ENCODE measurements at places on chromosomes 7 and 10.
A peak's percentile ranks its signal among the peaks of the same experiment; 100 is the strongest.

- no peak for DNase-seq
Observed at GRCh38 chr7:139439375-139439774, 44.1 kb downstream of the KLRG2 start.

GRCh38 chr7:43764807-43765491 is 6.5 kb downstream of the BLVRA start:
- DNase-seq, result no peak

DNA sequence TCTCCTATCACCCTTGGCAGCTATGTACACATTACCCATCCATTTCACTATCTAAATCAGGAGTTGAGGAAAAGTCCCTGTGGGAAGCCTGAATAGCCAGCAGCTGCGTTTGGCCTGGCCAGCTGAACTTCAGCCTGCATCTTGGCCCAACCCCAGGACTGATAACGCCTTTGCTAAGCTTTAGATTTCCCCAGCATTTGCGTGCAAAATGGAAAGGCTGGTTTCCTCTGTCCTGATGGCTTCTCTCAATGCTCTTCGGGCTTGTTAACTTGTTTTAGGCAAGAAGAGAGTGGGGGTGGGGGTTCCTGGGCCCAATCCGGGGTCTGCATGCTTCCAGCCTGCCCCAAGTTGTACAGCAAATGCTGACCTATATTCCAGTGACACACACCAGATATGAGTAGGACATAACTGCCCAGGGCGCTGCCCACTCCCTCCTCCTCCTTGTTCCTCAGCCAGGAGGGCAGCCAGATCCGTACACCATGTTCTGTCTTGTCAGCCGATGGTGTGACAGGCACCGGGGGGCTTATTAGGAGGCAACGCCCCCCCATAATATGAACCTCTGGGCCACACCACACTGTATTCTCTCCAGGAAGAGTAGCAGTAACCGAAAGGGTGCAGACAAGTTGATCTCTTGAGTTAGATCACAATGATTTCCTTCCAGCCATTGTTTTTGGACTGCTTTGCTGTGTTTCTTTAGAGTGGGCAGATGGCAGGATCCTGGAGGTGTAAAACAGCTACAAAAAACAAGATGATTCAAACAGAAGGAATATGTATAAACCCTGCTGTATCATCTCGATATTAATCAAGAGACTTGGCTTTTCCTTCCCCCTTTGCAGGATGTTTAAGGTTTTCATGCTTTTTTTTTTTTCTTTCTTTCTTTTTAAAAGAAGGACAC is 339.0 kb downstream of the RNLS start:
- peak; percentile 27 for DNase-seq

DNA sequence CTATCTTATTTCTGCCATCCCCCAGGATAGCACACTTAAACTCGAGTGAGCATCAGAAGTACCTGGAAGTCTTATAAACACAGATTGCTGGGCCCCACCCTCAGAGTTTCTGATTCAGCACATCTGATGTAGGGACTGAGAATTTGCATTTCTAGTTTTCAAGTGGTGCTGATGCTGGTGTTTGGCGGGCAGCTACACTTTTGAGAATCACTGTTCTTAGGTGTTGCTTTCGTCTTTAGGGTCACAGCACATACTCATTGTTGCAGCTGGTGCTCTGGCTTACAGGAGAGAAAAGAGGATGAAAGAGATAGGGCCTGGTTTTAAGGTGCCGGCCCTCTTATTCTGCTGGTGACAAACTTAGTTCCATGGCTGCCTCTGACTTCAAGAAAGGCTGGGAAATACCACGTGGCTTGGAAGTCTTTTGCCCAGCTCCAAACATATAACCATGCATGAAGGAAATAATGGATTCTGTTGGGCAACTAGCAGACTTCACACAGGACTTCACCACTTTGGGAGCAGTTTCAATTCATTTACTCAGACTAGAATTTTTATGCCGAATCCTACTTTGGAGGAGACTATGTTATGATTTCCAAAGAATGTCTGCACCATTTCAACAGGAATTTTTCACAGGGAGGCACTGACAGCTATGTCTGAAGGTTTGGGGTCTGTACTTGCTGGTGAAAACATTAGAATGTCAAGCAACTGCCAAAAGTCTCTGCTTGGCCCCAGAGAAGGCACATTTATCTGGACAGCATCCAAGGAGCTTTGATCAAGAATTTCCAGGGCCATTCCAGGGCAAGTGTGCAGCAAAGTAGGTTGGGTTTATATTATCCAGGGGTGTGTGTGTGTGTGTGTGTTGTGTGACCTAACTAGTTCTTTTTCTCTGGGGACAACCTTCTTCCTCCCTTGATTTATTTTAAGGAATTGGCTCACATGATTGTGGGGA is 6.9 kb upstream of the MINDY4 start:
- DNase-seq, result no peak

DNA sequence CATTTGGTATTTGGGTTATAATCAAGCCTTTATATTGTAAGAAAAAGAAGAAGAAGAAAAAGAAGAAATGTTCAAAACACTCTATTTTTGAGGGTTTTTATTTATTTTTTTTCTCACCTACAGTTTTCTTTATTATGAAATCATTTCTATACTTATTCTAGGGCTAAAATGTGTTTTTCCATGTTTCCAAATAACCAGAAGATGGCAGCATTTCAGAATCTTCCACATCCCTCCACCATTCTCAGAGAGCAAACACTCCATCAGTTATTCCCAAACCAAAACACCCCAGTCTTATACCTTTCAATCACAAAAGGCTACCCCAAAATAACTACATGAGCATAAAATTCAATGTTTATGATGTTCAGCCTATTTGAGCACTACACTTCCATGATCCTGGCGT is 38.7 kb upstream of the PPP1R17 start:
- no peak for DNase-seq

GRCh38 chr10:131312478-131312836 is 936 bp upstream of the TCERG1L start:
- no peak for DNase-seq

- DNase-seq, result no peak
Observed at GRCh38 chr10:88538048-88538447, 45.1 kb downstream of the RNLS start.

DNA sequence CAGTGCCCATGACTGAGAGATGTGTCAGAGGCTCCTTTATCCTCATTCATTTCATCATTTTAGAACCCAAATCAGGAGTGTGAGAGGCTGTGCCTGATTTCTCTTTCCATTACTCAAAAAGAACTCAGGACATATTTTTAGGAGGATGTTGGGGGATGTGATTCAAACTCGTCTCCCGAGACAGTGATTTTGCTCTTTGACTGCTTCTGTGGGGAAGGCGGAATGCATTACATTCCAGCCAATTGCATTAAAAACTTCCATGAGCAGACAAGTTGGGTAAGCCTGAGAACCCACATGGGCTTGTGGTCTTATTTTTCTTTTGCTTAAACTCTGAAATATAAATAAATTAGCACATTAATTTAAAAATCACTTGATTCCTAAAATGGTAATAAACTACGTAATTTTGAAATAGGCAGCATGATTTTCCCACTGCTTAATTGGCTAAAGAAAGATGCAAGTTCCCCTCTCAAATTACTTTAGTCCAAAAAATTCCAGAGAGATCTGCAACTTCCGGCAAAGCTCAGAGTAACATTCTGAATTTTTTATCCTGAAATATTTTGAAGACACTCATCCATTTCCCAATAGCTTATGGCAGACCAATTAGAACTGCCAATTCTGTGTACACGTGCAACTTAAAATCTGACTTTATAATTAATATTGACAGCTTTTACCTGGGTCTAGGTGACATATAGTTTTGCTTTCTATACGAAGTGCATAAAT is 185.6 kb downstream of the C7orf25 start:
- DNase-seq, result no peak

GRCh38 chr10:131032329-131033165 is 279.0 kb downstream of the TCERG1L start:
- DNase-seq, result no peak

GRCh38 chr7:135234727-135235126 is 1.1 kb downstream of the STRA8 start:
- no peak for DNase-seq

- no peak for DNase-seq
Observed at GRCh38 chr10:2744547-2745200, 322.7 kb upstream of the PFKP start.

GRCh38 chr10:5504146-5505072 is 5.0 kb upstream of the CALML5 start:
- no peak for DNase-seq

- DNase-seq, result no peak
Observed at GRCh38 chr7:45295222-45295621, 137.6 kb downstream of the RAMP3 start.

GRCh38 chr10:128764190-128764589 is 638.0 kb upstream of the MKI67 start:
- DNase-seq, result no peak

DNA sequence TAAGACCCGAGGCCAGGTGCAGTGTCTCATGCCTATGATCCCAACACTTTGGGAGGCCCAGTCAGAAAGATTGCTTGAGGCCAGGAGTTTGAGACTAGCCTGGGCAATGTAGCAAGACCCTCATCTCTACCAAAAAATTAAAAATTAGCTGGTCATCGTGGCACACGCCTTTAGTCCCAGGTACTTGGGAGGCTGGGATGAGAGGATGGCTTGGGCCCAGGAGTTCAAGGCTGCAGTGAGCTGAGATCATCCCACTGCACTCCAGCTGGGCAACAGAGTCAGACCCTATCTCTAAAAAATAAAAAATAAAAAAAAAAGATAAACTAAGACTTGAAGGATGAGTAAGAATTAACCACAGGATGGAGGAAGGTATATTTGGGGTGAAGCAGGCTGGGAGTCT is 77.9 kb downstream of the JCAD start:
- no peak for DNase-seq

- DNase-seq, result no peak
Observed at GRCh38 chr7:18860221-18860620, 257.2 kb downstream of the TWIST1 start.

- DNase-seq, result no peak
Observed at GRCh38 chr10:62079885-62080559, 178.5 kb downstream of the ARID5B start.

DNA sequence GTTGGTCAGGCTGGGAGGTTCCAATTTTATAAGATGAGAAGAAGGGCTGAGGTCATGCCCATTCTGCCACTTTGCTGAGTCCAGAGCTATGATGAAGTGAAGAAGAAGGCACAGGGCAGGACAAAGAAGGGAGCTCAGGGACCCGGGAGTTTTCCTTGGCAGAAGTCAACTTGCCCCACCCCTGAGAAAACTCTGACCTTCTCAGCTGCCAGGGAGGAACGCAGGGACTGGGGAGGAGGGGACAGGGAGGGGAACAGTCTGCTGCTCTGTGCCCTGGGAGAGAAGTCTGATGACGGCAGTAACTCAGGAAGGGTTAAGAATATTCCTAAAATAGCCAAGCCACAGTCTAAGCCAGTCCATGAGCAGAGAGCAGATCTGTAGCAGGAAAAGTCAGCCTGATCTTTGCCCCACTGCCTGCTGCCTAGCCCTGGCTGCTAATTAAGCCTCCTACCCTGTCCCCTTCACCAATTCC is 11.7 kb downstream of the ADIRF start:
- no peak for DNase-seq

DNA sequence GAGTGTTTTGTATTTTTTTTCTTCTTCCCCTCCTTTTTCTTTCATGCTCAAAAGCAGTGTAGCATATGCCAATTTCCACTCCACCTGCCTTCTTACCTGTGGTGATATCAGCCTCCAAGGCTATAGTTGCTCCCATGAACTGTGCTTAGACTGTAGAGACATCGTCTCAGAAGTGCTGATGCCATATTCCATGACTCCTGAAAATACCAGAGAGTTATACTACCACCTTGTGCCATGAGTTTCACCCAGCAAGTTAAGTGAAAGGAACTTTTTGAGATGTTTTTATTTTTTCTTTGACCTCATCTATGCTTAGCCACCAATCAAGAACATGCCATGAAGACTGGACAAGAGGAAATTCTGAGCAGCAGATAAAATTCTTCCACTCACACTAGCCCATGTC is 142.8 kb upstream of the SEMA3E start:
- no peak for DNase-seq

- DNase-seq, result no peak
Observed at GRCh38 chr10:95818010-95818409, 62.0 kb downstream of the ENTPD1 start.

DNA sequence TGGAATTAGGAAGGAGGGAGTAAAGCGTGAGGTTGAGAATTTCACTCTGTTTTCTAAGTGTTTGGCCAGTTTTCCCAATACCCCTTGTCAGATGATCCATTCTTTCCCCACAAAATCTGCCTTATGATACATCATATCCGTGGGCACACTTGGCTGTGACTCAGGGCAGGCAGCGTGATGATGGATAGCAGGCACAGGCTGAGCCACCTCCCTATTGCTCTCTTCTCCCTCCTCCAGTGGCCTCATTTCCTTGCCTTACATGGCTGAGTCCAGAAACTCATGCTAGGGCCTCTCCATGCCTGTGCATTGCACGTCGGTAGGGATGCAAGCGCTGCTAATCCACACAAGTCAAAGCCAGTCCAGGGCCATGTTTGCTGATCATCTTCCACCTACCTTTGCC is 128.3 kb downstream of the AMPH start:
- DNase-seq, result no peak

- DNase-seq, result peak; percentile 42
Observed at GRCh38 chr10:98361131-98362025, 53.6 kb downstream of the PYROXD2 start.

- DNase-seq, result no peak
Observed at GRCh38 chr7:133678137-133678814, 425.4 kb downstream of the EXOC4 start.

- no peak for DNase-seq
Observed at GRCh38 chr10:2020836-2021235, 283.5 kb upstream of the ADARB2 start.

DNA sequence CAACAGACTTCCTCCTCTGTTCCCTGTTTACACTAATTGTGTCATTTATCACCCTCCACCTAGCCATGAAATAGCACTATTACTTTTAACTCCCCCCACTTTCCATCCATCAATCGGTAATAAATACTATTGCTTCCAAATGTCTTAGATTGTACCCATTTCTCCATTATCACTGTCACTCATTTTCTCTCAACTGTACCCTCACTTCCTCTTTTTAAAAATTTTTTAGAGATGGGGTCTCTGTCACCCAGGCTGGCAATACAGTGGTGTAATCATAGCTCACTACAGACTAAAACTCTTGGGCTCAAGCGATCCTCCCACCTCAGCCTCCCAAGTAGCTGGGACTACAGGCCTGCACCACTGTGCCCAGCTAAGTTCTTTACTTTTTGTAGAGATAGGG is 123.5 kb upstream of the EGR2 start:
- DNase-seq, result no peak

All from hippocampal formation (tissue), 2 donors.